Placental epithelial cell (primary cell): ENCODE measurements at places on chromosomes 3 and 15. TPM values are rescaled to one million over a fixed set of nuclear protein-coding genes. Genes with fewer than 3 reads are reported as not detected.

Gene THAP10
- 1.5 and 2.0 TPM in 2 replicates for total RNA-seq

Gene SLC22A13
- total RNA-seq, result 2.6 and 3.1 TPM in 2 replicates

Gene CCDC54
- not detected in 2 replicates for total RNA-seq

Gene GTPBP8
- total RNA-seq, result 27.1 and 50.6 TPM in 2 replicates

Gene ECE2
- total RNA-seq, result not detected in 2 replicates

Gene PATL2
- total RNA-seq, result 0.11 and 0.79 TPM in 2 replicates

Gene TGM5
- total RNA-seq, result not detected in 2 replicates

Gene C3orf85
- total RNA-seq, result not detected in 2 replicates

Gene SNX1
- total RNA-seq, result 37.2 and 37.3 TPM in 2 replicates

Gene LMLN
- total RNA-seq, result 5.3 and 10.6 TPM in 2 replicates

Gene NAALADL2
- 32.6 and 35.3 TPM in 2 replicates for total RNA-seq

Gene SH3GL3
- total RNA-seq, result not detected in 2 replicates

Gene SMARCC1
- total RNA-seq, result 46.7 and 56.5 TPM in 2 replicates

Gene MFSD1
- total RNA-seq, result 44.8 and 104 TPM in 2 replicates

Gene STARD9
- total RNA-seq, result 3.5 and 11.0 TPM in 2 replicates

Gene KCTD6
- 6.6 and 7.1 TPM in 2 replicates for total RNA-seq

Gene GOLGA8N
- 4.0 and 9.4 TPM in 2 replicates for total RNA-seq

Gene NOX5
- 0.22 and 0.39 TPM in 2 replicates for total RNA-seq

Gene FANCD2OS
- total RNA-seq, result not detected in 2 replicates

Gene GATA2
- 9.4 and 19.5 TPM in 2 replicates for total RNA-seq
